ENCODE measurements at places on chromosomes 5 and 9.

DNA sequence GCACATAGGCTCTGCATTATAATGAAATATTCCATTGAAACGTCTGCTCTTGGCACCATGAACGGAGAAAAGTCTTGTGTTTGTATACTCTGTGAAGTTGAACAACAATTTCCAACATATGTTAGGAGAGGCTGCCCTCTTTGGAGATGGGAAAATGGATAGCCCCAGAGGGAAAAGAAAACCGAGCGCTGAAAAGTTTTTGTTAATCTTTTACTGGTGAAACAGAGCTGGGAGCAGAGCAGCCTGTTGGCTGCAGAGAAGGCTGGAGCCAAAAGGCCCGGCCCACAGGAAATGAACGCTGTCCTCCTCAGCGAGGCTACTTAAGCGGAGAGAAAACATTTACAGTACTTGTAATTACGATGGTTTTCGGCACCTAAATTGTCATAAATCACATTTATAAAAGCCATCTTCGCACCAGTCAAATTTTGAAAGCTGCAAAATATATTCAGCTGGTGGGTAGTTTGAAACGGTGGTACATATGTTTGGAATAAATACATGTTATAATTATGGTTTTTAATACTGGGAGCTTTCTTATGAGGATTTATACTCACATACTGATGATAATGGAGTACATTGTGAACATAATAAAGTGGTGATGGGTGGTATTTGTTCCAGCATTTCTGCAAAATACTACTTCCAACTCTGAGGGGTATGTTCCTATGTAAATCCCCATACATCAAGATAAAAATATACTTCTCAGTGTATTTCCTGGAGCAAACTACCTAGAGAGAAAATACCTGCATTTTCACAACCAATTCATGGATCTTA, 129.6 kb upstream of the CNTLN start:
- peak; percentile 93 for DNase-seq

- no peak for DNase-seq
These were observed 190.9 kb downstream of the ICE1 start for GRCh38 chr5:5613261-5613990.

- peak; percentile 94 for DNase-seq
These were observed 24.8 kb downstream of the TGFBI start for GRCh38 chr5:136053336-136054141.

DNA sequence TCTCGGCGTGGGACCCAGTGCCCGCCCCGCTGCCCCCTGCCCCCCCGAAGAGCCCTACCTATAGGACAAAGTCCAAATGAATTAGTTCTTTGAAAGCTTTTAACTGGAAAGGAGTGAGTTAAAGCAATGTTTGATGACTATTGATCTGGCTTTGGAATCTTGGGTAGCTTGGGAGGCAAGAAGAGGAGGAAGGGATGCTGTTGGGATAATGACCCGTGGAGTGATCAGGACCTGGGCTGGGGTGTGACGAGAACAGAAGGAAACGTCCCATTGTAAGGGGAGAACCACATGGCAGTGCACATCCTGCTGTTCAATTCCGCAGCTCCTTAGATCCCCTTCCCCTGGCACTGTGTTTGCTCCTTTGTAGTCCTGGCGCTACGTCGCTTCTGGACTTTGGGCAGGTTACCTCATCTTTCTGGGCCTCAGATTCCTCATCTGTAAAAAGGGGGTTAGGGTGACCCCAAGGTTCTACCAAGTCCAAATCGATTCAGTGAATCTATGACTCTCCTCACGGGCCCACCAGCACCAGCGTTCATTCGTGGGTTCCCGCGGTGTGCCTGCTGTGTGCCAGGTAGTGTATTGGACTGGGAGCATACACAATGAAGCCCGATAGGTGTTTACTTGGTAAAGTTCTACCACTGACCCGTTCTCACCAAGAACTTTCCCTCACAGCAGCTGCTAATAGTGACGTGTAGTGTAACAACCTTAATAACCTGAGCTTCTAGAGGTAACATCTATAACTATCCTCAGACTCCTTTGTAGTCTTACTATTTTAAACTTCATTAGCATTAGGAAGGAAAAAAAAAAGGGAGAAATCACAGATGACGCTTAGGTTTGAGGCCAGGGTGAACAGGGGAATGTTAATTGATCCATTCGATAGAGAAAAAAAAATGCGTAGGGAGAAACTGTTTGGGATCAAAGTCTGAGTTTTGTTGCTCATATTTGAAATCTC, 1.1 kb upstream of the NADK2 start:
- DNase-seq, result no peak

GRCh38 chr9:133701981-133702797, 36.0 kb downstream of the SARDH start:
- DNase-seq, result no peak

GRCh38 chr9:72589667-72590521, 68.5 kb downstream of the TMC1 start:
- no peak for DNase-seq

DNA sequence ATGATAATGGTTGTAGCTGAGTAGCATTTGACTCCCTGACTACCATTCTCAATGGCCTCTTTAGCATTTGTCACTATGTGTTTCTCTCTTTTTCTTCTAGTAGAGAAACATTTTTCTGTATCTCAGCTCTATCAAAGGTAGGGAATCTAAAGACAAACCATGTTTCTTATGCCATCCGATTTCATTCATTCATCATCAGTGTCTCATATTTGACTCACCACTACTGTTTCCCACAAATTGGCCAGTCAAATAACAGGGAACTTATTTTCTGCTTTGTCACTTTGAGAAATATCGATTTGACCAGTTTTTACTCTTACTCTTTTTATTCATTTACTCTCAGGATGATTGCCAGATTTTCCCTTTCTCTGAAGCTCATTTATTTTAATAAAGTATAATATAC, 282.3 kb downstream of the TMEM167A start:
- no peak for DNase-seq

GRCh38 chr5:153043886-153044285, 446.6 kb upstream of the GRIA1 start:
- no peak for DNase-seq

GRCh38 chr9:98709968-98710965, 1.5 kb upstream of the GABBR2 start:
- DNase-seq, result peak; percentile 43

DNA sequence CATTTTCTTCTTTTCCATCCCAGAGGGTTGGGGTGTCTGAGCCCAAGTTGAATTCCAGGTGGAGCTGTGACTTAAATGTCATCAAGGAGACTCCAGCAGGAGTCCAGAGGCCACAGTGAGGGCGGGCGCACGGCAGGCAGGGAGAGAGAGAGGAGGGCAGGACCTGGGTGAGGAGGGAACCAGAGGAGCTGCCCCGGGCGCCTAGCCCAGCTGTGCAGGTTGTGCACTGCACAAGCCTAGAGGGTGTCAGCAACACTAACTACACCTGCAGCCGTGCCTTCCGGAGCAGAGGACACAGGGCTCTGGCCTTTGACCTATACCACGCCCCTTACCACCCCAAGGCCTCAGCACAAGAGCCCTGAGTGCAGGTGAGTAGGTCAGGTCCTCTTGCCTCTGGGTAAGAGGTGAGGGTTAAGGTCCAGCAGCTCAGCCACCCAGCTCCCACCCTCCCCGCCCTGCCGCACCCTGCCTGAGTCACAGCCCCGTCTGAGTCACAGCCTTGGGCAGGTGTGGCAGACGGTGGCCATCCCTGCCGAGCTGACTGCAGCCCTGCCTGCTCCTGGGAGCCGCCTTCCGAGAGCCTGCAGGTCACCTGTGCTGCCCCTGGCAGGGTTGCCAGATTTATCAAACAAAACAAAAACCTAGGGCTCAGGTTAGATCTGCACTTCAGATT, 6.4 kb upstream of the AGPAT2 start:
- DNase-seq, result peak; percentile 70

DNA sequence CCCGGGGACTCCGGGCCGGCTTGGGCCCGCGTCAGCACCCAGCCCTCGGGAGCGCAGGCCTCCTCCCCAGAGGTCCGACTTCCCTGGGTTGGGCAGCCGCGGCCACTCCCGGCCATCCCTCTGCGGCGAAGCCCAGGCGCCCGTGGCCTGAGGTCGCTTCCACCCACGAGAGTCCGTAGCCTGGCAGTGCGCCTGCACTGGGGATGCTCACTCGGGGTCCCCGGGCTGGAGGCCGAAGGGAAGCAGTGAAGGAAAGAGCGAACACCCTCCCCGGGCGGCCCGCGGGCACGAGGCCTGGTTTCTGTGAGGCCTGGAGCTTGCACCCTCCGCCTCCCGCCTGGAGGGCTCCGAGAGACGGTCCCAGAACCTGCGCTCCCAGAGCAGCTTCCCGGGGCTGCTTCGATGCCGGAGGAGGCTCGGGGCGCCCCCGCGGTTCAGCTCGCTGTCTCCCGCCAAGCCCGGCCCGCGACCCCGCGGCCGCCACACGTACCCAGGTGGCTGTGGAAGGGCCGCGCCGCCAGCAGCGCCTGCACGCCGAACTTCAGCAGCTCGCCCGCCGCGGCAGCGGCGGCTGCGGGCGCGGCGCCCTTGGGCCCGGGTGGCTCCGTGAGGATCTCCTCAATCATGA, 607 bp downstream of the BARX1 start:
- no peak for DNase-seq

- DNase-seq, result no peak
These were observed 758.4 kb upstream of the SEMA6A start for GRCh38 chr5:117333011-117333410.

DNA sequence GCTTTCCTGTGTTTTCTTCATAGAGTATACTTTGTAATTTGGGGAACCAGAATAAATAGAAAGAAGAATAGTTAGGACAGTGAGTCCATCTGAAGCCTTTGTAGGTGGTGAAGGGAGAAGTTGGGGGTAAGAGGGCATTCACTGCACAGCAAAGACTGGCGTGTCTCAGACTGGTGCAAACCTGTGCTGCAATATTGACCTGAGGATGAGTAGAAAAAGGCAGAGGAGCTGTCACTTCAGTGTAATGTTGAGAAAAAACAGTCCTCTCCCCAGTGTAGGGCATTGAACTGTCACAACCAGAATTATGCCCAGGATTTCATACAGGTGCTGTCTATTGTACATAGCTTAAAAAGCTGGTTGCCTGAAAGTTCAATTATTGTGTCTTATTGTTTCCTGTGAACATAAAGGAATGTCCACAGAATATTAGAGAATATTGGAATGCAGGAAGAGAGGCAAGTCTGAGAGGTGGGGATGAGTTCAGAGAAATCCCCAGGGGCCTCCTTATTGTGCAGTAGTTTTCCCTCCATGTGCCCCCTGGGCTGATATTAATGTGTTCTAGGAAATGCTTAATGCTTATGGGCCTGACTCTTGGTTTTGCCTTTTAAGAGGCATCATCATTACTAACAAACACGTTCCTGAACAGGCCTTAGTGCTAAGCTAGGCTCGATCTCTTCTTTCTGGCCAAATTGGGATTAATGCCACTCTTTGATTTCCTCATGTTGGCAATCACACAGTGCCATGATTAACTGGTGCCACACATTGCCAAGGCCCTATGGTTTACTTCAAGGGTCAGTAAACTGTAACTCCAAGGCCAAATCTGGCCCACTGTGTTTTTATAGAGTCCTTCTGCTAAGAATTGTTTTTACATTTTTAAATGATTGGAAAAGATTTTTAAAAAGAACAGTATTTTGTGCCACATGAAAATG, 34.0 kb downstream of the DAPK1 start:
- DNase-seq, result no peak

DNA sequence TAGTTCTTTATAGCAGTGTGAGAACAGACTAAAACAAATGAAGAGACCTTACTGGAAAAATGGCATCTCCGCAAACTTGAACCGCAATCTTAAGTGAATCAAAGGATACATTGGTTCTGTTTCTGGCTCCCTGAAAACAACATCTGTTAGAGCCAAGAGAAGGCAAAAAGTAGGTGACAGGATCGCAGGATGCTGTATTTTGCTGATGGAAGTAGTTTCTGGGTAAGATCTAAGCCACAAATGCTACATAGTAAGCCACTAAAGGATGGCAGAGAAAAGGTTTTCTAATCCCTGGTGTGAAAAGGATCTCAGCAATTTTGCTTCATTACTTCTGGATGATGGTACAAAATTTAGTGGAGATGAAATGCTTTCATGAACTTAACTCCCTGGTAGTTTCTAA, 63.3 kb upstream of the HTR4 start:
- no peak for DNase-seq

DNA sequence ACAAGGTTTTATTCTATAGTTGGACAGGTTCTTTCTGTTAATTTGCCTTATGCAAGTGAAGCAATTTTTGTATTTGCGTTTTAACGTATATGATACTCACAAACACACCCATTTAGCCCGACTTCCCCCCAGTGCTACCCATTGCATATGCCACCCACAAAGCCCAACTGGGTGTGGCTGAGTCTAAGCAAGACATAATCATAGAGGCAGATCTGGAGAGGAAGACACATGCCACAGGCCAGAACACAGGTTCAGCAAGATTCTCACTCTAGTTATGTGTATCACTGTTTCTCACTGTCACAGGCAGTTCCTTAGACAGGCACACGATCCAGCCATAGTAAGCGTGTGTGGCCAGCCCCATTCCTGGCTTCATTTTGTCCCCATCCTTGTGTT, 29.0 kb upstream of the PUM3 start:
- no peak for DNase-seq

GRCh38 chr9:70403618-70404025, 10.8 kb downstream of the KLF9 start:
- no peak for DNase-seq

DNA sequence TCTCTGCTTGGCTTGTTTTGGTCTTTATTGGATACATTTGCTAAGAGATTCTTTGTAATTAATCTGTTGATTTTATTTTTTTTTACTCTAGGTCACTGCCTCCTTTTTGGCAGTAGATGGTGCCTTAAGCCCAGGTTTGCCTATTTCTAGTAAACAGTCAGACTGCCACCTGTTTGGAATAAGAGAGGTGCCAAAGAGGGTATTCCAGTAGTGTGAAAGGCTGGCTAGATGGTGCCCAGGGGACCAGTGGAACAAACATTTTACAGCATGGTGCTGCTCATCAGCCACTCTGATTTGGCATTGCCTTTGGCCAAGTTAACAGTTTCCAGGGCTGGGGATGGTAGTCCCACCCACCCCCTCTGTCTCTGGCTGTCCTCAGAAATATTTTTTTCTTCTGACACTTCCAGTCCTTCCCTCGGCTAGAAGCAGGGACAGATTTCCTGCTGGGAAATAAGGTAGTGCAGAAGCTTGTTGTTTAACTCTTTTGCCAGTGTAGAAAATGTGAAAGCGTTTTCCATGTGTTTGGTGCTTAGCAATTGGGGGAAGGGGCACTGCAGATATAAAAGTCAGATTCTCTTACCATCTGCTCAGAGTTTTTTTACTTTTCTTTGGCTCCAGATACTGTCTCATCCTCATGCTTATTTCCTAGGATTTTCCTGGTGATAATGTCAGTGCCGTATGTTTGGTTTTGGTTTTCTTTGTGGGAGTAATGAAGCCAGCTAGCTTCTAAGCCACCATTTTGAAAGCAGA, 36.6 kb upstream of the FBXL7 start:
- DNase-seq, result peak; percentile 33
